Endothelial cell of umbilical vein (primary cell): ENCODE measurements at places on chromosomes 5 and 9.

DNA sequence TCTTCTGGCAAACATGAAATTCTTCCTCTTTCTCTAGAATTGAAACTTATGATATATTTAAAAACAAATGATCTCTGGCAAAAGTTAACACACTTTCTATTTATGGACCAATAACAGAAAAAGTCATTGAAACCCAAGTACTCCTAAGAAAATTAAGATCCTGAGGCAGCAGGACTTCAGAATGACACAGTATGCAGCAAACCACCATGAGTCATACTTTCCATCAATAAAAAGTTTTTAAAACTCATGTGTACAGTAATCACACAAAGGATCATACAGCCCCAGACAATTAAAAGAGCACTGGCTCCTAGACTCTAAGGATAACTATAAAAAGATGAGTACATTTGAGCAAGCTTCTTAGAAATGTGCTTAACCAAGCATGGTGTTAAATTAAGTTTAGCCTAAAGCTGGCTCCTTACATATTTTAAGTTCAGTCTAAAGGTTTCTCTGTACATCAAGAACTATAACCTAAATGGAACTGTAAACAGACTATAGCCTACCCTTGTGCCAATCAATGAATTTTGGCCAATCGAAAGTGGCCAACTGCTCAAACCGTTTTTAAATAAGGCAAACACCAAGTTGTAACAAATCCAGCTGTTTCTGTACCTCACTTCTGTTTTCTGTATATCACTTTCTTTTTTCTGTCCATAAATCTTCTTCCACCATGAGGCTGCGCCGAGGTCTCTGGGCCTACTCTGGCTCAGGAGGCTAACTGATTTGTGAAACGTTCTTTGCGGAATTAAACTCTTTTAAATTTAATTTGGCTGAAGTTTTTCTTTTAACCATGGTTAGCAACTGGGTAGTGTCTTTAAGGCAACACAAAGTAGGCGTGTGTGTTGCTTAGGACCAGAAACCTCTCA is 232.1 kb upstream of the PIK3R1 start:
- peak; percentile 41 for DNase-seq

GRCh38 chr5:139392324-139392677 is 2.6 kb upstream of the MZB1 start:
- DNase-seq: no peak

- DNase-seq: no peak
Measured at GRCh38 chr9:129164246-129164930, 13.7 kb downstream of the IER5L start.

DNA sequence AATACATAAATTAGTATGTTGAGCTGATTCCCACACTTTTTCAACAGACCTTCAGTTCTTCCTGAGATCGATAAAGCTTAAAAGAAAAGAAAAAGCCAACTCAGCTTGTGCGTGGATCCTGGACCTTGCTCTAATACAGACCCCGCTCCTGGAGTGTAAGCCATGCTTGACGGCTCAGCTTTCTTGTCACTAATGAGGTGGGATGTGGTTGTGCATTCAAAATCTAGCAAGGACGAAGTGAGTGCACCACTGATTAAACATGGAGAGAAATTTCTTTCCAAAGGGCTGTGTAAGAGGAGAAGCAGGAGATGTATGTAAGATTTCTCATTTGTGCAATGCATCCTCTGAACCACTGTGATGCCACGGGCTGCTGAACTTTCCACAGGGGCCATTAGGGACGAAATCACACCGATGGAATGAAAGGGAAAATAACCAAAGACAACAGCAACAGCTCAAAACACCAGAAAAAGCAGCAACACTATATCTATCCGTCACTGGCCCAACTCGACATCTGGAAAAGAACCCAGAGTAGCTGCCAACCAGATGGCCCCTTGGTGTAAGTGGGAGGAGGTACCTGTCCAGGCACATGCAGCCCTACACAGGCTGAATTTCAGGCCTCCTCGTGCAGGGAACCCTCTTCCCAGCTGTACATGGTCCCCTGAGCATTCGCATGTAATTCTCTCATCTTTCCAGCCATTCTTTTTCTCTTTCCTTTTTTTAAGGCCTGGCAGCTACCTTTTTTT is 178.9 kb downstream of the SREK1 start:
- DNase-seq: no peak

DNA sequence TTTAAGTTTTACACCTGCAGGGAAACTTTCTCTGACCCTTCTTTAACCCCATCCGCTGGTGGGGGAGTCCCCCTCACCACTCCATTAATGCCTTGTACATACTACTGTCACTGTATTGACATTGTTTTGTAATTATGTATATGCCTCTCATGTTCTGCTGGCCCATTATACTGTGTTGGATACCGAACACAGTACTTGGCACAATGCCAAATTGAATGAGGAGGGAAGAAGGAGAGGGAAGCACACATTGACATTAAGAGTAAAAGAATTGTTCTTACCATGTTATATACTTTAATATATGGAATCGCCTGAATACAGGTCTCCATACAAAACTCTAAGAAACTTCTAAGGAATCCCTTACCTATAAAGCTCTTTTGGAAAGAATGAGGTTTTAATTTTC is 73.6 kb upstream of the GRHPR start:
- no peak for DNase-seq

- DNase-seq: no peak
Measured at GRCh38 chr9:127991017-127991756, 10.4 kb upstream of the EEIG1 start.

DNA sequence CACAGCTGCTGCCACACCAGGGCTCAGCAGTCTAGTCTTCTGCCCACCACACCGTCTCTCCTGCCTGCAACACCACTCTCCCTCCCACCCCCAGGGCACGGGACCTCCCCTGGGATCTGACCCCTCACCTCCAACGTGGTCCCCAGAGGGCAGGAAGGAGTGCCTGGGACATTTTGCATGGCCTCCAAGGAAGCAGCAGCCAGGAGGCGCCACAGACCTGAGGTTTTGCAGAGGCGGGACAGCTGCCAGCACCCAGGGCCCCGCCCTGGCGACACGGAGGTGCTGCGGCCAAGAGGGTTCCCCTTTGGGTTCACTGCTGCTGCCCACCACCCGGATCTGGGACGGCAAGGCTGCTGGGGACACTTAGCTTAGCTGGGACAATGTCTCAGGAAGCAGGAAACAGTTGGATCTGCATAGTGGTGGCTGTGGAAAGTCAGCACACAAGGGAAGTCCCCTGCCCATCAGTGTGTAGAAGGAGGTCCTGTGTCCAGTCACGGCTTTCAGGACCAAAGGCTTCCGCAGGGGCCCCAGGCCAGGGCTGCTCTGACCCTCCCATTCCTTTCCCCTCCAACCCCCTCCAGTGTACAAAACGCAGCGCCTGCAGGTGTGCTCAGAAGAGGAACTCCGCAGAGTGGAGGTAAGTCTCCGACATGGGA is 13.8 kb downstream of the PROP1 start:
- DNase-seq: no peak

DNA sequence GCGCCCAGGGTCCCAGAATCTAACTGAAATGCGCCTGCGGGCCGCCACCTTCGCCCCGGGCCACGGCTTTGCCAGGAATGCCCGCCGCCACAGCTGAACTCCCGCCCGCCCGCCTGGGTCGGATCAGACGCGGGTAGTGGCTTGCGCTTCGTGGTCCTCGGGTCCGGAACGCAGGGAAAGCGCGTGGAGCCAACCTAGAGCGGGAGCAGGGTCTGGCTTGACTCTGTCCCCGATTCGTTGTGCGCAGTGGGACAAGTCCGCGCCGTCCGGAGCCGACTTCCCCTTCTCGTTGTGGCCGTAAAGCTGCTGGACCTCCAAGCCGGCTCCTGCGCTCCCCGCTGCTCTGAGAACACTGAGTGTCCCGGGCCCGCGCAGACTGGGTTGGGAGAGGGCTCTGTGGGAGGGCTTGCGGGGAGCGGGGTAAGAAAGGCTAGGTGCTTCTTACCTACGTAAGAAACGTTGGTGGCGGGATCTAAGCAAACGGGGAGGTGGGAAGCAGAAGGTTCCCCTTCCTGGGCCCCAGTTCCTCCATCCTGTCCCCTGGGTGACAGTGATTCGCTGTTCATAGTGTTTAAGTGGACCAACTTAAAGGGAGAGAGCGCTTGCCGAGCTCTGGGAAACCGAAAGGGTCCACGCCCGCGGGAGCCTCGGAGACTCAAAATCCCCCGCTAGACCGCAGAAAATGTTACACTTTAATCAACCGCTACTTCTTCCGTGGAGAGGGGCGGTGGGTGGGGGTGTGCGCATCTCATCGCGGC is 4.4 kb upstream of the FOXE1 start:
- no peak for DNase-seq

- no peak for DNase-seq
Measured at GRCh38 chr5:96816411-96816939, 8.7 kb upstream of the ERAP1 start.

GRCh38 chr5:58775701-58776262 is 192.9 kb downstream of the RAB3C start:
- DNase-seq: no peak

- no peak for DNase-seq
Measured at GRCh38 chr9:109789556-109789955, 9.6 kb downstream of the PALM2AKAP2 start.

GRCh38 chr9:98521141-98521540 is 187.6 kb downstream of the GABBR2 start:
- peak; percentile 71 for DNase-seq

GRCh38 chr5:32428426-32428825 is 16.1 kb downstream of the ZFR start:
- no peak for DNase-seq

- peak; percentile 42 for DNase-seq
Measured at GRCh38 chr5:173324115-173325001, 3.9 kb downstream of the STC2 start.

DNA sequence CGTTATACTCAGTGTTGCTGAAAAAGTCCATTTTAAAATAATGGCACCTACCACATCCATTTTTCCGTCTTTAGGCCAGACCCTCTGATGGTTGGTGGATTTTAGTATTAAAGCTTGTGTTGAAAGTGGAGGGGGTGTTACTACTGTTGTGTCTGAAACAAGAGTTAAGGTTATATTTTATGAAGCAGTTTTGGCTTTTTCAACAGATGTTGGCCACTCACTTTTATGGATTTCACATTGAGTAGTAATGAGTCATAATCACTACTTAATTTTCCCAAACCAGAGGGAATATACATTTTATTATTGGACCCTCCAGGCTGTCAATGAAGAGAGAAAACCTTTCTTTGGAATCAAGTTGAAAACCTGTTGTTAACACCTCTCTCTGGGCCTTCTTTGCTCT is 88.0 kb downstream of the TRIO start:
- no peak for DNase-seq

DNA sequence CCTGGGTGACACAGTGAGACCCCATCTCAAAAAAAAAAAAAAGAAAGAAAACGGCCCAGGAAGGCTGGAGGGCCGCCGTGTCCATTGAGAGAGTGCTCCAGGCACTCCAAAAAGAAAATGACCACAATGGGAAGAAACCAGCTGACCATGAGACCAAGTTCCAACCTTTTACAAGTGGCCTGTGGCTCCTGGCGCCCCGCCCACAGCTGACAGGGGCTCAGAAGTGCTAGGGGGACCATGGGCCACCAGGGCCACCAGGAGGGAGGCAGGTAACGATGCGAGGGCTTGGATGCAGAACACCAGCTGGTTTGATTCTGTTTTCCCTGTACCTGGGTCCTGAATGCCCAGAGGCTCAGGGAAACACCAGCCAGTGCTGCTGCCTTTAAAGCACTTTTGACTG is 34.6 kb downstream of the FXN start:
- DNase-seq: no peak

- no peak for DNase-seq
Measured at GRCh38 chr5:64018966-64019365, 56.7 kb upstream of the HTR1A start.

- no peak for DNase-seq
Measured at GRCh38 chr9:121292801-121293241, 24.9 kb downstream of the GSN start.

GRCh38 chr5:10528056-10528816 is 35.6 kb upstream of the ANKRD33B start:
- no peak for DNase-seq

DNA sequence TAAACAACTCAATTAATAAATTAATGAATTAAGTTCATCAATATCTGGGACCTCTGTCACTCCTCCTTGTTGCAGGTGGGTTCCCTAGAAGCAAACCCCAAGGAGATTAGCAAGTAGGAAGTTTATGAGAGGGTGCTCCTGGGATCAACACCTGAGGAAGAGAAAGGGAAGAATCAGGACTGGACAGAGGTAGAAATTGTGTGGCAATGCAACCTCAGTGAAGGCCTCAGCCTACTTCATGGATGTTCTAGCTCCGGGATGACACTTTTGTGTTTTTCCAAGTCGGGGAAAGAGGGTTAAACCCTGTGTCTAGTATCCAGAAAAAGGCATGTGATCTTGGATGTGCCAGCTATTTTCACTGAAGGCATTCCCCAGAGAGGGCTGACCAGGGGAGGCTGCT is 23.2 kb downstream of the MAMDC2 start:
- DNase-seq: no peak

DNA sequence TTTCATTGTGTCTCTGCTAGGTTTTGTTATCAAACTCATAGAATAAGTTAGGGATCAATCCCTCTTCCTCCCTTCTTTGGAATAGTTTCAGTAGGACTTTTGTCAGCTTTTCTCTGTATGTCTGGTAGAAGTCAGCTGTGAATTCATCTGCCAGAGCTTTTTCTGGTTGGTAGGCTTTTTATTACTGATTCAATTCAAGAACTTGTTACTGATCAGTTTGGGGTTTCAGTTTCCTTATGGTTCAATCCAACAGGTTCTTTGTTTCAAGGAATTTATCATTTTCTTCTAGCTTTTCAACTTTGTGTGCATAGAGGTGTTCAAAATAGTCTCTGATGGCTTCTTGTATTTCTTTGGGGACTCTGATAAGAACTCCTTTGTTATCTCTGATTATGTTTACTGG is 221.7 kb downstream of the FGF10 start:
- no peak for DNase-seq

- DNase-seq: no peak
Measured at GRCh38 chr5:60577116-60577515, 122.8 kb downstream of the DEPDC1B start.

DNA sequence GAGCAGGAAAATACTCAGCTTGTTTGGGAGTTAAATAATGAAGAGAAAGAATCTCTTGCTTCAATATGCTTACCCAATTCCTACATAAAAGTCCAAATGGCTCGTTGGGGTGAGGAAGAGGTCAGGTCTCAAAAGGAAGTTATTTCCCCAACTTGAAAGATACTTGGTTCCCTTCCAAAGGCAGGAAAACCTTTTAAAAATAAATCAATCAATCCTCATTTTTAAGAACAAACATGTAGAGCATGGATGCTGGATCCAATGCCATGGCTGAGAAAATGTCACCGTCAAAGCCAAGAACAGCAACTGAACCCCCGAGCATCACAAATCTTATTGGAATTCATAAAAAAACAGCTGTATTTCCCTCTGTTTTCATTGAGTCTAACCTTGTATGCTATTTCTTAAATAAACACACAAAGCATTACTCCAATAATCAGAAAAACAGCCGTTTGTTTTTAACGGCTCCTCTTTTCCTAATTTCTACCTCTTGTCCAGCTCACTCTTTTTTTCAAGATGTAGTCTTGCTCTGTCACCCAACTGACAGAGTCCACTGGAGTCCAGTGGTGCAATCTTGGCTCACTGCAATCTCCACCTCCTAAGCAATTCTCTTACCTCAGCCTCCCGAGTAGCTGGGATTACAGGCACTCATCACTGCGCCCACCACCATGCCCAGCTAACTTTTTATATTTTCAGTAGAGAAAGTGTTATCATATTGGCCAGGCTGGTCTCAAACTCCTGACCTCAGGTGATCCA is 140.7 kb downstream of the GNA14 start:
- peak; percentile 83 for DNase-seq
